ENCODE measurements at places on chromosomes 3 and 15. TPM values are rescaled to one million over a fixed set of nuclear protein-coding genes. Genes with fewer than 3 reads are reported as not detected.

- no peak for DNase-seq
Observed at GRCh38 chr15:100926258-100926657, 7.1 kb downstream of the LRRK1 start.

GRCh38 chr3:159128628-159129027, 326.8 kb downstream of the MFSD1 start:
- DNase-seq: no peak

GRCh38 chr3:690770-691169, 402.1 kb upstream of the CNTN6 start:
- no peak for DNase-seq

The ITGA11 gene
- 23.5 TPM for total RNA-seq

The TMEM207 gene
- not detected for total RNA-seq
